Foreskin fibroblast (primary cell): ENCODE measurements at places on chromosomes 12 and 14.
A peak's percentile ranks its signal among the peaks of the same experiment; 100 is the strongest.

DNA sequence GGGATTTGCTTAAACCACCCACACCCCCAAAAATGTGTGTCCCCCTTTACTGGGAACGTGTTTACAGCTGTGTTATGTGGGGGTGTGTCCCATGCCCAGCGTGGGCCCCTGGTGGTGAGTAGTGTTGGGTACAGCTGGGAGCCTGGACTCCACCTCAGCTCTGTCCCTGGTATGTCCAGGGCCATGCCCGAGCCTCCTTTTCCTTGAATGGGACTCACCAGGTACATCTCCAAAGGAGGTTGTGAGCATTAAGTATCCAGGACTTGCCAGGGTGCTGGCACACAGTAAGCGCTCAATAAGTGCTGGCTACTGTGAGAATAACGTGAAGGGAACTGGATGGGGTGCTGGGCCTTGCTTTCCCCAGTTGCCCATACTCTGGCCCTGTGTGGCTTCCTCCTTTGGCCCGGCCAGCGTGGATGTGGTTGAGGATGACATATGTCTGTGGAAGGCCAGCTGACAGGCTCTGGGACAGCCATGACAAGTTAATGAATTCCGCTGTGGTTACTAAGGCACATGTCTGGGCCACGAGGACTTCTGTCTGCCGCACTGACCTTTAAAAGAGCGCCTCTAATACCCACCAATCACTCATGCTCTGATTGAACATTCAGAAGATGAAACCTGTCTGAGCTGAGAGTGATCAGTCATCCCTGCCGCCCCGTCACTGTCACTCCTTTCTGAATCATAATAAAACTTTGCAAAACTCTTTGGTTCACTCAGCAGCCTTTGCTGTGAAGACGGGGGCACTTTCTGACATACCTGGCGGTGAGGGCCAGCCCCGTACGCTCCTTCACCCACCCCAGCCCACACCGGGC lies 74.7 kb downstream of the DIO3 start:
- no peak for DNase-seq

GRCh38 chr14:75301666-75302325 lies 23.2 kb downstream of the FOS start:
- peak; percentile 24 for DNase-seq

- DNase-seq = no peak
Observed at GRCh38 chr14:105927096-105928060, 401.0 kb downstream of the TMEM121 start.

GRCh38 chr14:59356312-59356711 lies 108.9 kb downstream of the GPR135 start:
- no peak for DNase-seq

DNA sequence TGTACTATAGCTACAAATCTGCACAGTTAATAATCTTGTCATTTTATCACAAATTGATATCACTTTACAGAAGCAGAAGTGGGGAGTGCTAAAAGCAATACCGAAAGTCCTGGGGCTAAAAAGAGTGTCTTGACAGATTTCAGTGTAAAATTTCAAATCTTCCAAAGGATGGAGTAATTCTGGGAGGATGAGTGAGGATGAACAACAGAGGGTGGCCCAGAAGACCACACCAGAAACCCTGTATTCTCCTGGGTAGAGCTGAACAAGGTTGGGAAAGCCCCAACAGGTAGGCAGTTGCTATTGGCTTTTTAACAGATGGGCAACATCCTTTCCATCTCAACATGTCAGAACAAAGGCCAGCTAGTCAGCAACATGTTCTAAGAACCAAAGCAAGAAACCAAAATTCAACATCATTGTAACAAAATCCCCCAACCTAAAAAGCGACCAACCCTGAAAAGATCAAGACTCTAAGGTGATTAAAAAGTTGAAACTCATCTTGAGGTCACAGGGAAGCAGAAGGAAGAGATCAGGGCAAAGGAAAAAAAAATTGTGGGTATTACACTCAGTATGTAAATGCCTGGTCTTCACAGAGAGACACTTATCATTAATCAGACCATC lies 38.8 kb downstream of the CBX5 start:
- DNase-seq = no peak

GRCh38 chr12:53102883-53103807 lies at the start of gene SOAT2:
Gene SOAT2 (plus strand): TSS chr12:53103486. CDS start chr12:53103578, 92 bp downstream.
- DNase-seq = no peak

GRCh38 chr12:96578526-96579125 lies 89.2 kb downstream of the CFAP54 start:
- peak; percentile 68 for DNase-seq

- no peak for DNase-seq
Observed at GRCh38 chr12:97404543-97404942, 58.1 kb upstream of the RMST start.

- peak; percentile 26 for DNase-seq
Observed at GRCh38 chr12:132285991-132286681, 43.3 kb downstream of the GALNT9 start.

DNA sequence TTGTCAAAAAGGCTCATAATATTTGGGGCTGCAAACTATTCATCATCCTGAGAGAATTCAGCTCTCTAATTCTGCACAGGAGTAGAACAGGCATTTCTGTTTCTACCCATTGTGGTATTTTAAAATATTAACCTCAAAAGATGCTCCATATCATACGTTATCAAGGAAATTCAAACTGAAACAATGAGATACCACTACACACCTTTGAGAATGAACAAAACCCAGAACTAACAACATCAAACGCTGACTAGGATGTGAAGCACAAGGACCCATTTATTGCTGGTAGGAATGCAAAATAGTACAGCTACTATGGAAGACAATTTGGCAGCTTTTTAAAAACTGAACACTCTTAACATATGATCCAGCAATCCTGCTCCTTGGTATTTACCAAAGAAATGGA lies 171.8 kb downstream of the DUSP6 start:
- DNase-seq = no peak

DNA sequence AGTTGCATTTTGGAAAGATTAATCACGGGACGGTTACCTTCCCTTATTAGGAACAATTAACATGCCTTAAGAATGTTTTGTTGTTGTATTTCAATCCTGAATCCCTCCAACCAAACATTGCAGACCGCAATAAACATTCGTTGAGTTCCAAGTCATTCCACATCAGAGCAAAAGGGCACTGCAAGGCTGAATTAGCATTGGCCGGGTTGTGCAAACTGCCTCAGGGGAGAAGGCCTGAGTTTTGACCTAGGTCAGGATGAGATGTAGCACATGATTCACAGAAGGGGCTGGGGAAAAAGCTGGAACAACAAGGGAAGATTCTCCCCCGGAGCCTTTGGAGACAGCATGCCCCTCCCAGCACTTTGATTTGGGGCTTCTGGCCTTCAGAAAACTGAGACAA lies 82.1 kb upstream of the BDKRB2 start:
- DNase-seq = peak; percentile 96

- DNase-seq = peak; percentile 35
Observed at GRCh38 chr14:89185919-89186855, 230.8 kb downstream of the FOXN3 start.

GRCh38 chr14:103696070-103696402 lies 19.2 kb downstream of the XRCC3 start:
- DNase-seq = peak; percentile 41

GRCh38 chr12:32115404-32116104 lies 8.9 kb downstream of the BICD1 start:
- DNase-seq = peak; percentile 99

GRCh38 chr12:131103669-131104462 lies 150.2 kb downstream of the ADGRD1 start:
- no peak for DNase-seq

DNA sequence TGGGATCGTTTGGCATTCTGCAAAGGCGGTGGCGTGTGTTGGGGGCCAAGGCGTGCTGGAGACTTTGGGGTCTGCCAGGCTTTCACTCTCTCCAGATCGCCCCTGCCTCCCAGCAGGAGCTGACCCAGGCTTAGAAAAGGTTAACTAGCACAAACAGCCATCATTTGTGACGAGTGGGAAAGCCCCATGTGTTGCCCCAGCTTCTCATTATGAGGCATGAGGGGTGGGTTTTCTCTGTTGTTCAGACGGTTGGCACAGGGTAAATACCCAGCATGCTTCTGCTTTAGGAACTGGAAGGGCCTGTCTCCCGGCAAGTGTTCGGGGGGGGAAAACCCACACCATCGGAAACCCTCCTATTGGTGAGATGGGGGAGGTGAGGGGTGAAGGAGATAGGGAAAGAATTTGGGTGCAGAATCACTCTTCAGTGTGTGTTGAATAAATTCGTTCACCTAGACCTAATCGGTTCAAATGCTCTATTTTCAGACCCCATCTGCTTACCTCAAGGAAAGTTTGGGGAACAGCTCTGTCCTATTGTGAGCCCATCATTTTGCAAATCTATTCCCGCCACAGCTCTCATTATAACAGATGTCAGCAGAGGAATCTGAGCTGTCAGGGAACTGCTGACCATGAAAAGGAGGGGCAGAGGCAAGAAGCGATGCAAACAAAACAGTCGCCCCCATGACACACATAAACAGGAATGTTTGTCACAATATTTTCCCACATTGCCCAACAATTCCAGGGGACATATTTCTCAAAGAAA lies 34.7 kb upstream of the C12orf42 start:
- DNase-seq = no peak

DNA sequence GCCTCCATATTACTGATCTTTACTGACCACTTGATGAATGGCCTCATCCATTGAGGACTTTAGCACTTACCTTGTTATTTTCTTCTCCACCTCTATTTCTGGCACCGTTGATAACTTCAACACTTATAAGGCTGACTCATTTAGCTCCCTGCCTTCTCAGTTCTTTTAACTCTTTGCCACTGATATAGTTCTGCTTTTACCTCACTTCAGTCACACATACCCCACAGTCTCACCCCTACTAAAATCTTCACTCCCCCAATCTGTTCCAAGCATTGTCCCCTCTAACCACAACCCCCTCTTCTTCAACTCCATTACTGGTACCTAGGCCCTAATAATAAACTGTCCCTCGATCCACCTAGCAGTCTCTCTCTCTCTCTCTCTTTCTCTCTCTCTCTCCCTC lies 141.0 kb downstream of the PAH start:
- no peak for DNase-seq

- DNase-seq = no peak
Observed at GRCh38 chr12:105352940-105353635, 22.6 kb downstream of the C12orf75 start.

DNA sequence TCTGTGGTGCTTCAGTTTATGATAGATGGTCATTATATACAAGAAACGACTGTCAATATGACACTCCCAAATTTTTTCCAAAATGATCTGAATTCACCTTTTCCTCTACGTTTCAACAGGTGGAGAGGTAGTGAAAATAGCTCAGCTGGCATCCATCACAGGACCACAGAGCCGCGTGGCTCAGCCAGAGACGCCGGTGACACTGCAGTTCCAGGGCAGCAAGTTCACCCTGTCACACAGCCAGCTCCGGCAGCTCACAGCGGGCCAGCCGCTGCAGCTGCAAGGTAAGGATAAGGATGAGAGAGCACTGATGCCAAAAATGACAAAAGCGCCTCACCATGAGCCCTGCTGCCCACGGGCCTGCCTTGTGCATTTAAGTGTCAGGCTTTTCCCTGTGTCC lies 73.9 kb downstream of the EP400 start:
- no peak for DNase-seq

GRCh38 chr14:24377126-24377525 lies 9.1 kb downstream of the NFATC4 start:
- no peak for DNase-seq

GRCh38 chr14:101603096-101603495 lies 41.8 kb downstream of the DIO3 start:
- DNase-seq = no peak

- no peak for DNase-seq
Observed at GRCh38 chr14:72075649-72076334, 143.6 kb downstream of the RGS6 start.

GRCh38 chr14:77140359-77141213 lies 1.0 kb downstream of the ZDHHC22 start:
- peak; percentile 35 for DNase-seq

DNA sequence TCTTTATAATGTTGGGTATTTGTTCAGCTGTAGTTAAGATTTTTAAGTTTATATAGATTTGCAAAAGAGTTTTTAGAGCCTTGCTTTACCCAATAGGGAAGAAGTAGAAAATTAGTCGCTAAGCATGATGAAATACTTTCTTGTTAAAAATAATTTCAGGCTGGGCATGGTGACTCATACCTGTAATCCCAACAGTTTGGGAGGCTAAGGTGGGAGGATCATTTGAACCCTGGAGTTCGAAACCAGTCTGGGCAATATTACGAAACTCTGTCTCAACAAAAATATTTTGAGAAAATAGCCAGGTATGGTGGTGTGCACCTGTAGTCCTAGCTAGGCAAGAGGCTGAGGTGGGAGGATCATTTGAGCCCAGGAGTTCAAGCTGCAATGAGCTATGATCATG lies 18.7 kb upstream of the SCFD1 start:
- no peak for DNase-seq

- DNase-seq = peak; percentile 52
Observed at GRCh38 chr12:124464062-124464461, 103.3 kb downstream of the NCOR2 start.
